Central memory CD8-positive, alpha-beta T cell (primary cell): ENCODE measurements at places on chromosomes 4 and X.

- no peak overlapping the region for H3K4me3 ChIP-seq
- peaks cover 71% of the 10 kb centered on the region for H3K4me1 ChIP-seq
- no peak for DNase-seq
Measured at GRCh38 chr4:83096397-83096796, 18.1 kb downstream of the PLAC8 start.

DNA sequence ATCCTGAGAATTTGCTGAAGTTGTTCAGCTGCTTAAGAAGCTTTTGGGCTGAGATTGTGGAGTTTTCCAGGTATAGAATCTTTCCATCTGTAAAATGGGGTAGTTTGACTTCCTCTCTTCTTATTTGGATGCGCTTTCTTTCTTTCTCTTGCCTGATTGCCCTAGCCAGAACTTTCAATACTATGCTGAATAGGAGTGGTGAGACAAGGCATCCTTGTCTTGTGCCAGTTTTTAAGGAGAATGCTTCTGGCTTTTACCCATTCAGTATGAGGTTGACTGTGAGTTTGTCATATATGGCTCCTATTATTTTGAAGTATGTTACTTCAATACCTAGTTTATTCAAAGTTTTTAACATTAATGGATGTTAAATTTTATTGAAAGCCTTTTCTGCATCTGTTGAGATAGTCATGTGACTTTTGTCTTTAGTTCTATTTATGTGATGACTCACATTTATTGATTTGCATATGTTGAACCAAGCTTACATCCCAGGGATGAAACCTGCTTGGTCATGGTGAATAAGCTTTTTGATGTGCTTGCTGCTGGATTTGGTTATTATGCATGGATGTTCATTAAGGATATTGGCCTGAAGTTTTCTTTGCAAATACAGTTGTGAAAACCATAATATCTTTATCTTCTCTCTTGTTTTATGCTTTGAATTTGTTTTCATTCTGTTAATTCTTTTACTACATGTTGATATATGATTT, 573.8 kb upstream of the NDST4 start:
- no peaks in the 10 kb centered on the region for H3K4me1 ChIP-seq
- no peak for DNase-seq
- no peaks in the 10 kb centered on the region for H3K27me3 ChIP-seq

DNA sequence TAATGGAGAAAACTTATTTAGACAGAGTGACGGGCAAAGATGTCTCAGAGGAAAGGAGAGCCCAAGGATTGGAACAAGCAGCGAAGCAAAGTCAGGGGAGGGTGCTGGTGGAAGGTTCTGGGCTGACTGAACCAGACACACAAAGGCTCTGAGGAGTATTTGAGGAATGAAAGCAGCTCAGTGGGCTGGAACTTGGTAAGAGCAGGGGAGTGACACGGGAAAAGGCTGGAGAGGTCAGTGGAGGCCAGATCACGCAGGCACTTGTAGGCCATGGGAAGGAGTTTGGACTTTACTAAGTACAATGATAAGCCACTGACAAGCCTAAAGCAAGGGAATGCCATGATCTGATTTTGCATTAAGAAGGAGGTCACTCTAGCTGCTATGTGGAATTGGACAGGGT, 71.4 kb downstream of the TSC22D3 start:
- no peak overlapping the region for H3K4me3 ChIP-seq
- DNase-seq, result no peak
- no peaks in the 10 kb centered on the region for H3K36me3 ChIP-seq
- no peak overlapping the region for H3K27ac ChIP-seq

DNA sequence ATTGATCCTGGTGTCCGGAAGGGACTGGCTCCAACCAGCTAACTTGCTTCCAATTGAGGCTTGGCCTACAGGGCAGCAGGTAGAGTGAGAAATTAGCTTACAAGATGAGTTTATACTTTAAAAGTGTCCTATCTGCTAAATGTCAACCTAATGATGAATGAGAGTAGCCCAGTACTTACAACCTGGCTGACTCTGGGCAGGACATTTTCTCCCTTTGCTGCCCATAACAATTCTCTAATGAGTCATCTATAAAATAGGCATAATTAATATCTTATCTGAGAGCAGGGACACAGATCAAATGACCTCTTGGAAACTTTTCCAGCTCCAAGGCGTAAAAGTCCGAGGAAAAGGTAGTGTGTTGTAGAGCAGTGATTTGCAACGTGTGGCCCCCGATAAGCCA, 398.4 kb upstream of the BOD1L1 start:
- H3K4me3 ChIP-seq, result no peak overlapping the region
- H3K27me3 ChIP-seq, result no peaks in the 10 kb centered on the region
- no peak overlapping the region for H3K27ac ChIP-seq
- no peaks in the 10 kb centered on the region for H3K4me1 ChIP-seq
- no peaks in the 10 kb centered on the region for H3K36me3 ChIP-seq
- no peak for DNase-seq

DNA sequence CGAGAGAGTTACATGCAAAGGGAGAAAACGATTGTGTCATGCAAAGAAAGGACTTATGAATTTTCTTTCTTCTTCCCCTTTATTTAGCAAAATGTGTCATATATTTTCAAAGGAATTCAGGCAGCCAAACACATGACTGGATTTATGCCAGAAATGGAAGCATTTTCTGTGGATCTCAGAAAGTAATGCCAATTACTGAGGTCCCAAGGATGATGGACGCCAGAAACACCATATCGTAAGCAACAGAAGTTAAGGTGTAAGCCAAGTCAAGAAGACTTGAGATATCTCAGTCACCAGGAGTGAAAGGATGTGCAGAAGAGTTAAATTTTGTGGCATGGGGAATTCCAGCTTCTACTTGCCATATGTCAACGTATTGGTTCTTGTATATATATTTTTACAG, 255.1 kb downstream of the GBA3 start:
- H3K36me3 ChIP-seq, result peaks cover 3% of the 10 kb centered on the region
- no peaks in the 10 kb centered on the region for H3K27me3 ChIP-seq
- H3K27ac ChIP-seq, result no peak overlapping the region

GRCh38 chr4:146029147-146029546, 90.5 kb upstream of the ZNF827 start:
- H3K36me3 ChIP-seq, result no peaks in the 10 kb centered on the region
- no peak overlapping the region for H3K27ac ChIP-seq
- DNase-seq, result no peak
- peaks cover 74% of the 10 kb centered on the region for H3K27me3 ChIP-seq

DNA sequence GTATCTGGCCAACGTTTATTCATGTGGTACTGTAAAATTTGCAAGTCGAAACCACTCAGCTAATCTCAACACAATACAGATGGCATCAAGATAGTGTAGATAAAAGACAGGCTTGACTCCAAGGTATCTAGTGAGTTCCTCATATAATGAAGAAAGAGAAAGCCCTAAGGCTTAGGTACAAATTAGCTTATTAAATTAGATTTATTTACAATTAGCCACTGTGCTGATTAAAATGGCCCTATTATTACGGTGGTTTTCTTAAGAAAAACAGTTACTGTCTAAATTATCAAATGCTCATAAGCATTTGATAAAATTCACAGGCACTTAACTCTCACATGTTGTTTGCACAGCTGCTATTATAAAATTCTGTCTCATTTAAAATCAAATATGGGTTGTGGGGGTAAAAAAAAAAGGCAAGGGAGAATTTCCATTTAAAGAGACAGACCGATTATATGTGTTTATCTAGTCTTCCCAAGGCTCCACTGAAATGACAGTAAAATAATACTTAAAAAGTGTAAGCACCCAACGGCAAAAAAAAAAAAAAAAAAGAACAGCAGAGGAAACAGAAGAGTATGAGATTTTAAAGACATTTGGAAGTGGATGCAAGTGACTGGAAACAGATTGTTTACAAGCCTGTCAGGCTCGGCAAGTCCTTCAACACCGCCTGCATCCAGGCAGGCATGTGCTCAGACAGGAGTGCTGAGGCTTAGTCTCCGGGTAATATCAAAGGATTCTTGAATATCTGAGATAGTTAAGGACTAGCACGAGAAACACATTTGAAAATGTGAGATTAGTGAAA, 55.1 kb downstream of the FAM13A start:
- H3K4me1 ChIP-seq, result no peaks in the 10 kb centered on the region
- DNase-seq, result no peak
- H3K27ac ChIP-seq, result peak overlapping the region; percentile 50
- peaks cover 24% of the 10 kb centered on the region for H3K27me3 ChIP-seq
- H3K4me3 ChIP-seq, result no peak overlapping the region

DNA sequence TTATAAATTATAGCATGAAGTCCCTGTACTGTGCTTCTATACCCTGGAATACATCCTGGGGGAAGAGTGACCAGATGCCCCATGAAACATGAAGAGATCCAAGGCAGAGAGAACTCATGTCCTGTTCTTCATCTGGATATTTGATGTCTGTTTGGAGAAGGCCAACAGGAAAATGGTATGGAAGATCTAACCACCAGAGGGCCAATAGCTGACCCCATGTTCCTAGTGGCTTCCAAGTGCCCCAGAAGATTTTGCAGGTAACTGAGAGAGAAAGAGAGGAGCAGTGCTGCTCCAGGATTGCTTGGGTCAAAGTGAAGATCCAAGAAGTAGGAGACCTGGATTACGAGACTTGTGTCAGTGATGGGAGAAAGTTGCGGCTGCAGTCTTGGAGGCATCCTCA, 90.2 kb upstream of the TSPAN5 start:
- peaks cover 6% of the 10 kb centered on the region for H3K4me1 ChIP-seq
- no peak overlapping the region for H3K4me3 ChIP-seq
- H3K27me3 ChIP-seq, result no peaks in the 10 kb centered on the region
- no peaks in the 10 kb centered on the region for H3K36me3 ChIP-seq
- DNase-seq, result no peak

GRCh38 chrX:121307449-121307848, 260.0 kb downstream of the GLUD2 start:
- no peaks in the 10 kb centered on the region for H3K27me3 ChIP-seq
- no peaks in the 10 kb centered on the region for H3K4me1 ChIP-seq

DNA sequence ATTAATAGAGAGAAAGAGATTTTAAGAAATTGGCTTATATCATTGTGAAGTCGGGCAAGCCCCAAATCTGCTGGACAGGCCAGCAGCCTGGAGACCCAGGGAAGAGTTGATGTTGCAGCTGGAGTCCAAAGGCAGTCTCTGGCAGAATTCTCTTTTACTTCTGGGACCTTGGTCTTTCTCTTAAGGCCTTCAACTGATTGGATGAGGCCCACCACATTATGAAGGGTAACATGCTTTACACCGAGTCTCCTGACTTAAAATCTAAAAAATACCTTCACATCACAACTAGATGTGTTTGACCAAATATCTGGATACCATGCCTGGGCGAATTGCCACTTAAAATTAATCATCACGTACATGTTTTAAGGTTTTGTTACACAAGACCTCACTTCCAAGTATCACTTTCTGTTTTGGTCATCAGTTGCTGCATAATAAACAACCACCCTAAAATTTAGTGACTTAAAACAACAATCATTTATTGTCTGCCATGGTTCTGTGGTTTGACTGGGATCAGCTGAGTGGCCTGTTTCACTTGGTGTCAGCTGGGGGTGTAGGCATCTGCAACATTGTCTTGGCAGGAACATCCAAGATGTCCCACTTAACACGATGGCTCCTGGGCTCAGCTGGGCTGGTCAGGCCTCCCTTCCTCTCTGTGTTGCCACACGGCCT, 3.4 kb downstream of the CD38 start:
- H3K36me3 ChIP-seq, result peaks cover 7% of the 10 kb centered on the region
- peaks cover 36% of the 10 kb centered on the region for H3K4me1 ChIP-seq
- no peak for DNase-seq
- H3K27ac ChIP-seq, result peak overlapping the region; percentile 39
- peaks cover 26% of the 10 kb centered on the region for H3K27me3 ChIP-seq

DNA sequence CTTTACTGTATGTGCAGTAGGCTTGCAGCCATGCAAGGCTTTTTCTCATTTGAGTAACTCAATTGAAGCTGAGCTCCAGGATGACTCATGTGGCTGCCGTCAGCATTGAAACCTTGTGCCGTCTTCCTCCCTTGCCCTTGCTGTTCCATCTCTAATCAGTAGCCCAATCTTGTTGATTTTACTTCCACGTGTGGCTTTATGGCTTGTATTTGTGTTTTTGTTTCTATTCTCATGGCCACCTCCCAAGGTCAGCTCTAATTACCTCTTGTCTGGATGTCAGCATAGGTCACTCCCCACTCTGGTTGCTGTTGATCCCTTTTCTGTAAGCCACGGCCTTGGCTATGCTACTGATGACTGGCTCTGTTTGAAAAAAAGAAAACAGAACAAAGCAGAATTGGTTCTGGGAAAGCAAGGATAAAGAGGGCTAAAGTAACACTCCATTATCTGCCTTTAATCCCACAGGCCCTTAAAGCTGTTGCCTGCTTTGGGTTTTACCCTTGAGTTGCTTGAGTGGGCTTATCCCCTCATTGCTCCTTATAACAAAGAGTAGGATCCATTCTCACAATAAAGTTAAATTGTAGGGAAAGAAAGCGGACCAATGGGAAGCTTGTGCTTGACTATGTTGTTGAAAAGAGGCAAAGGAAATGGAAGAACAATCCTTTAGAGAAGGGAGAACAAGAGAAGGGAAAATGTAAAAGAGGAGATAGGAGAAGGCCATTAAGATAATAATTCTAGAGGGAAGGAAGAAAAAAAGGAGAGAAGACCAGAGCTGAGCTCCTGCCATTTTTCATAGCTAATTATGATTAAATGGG, 173.9 kb upstream of the PGRMC2 start:
- H3K36me3 ChIP-seq, result no peaks in the 10 kb centered on the region
- no peak overlapping the region for H3K4me3 ChIP-seq
- H3K27ac ChIP-seq, result no peak overlapping the region
- H3K27me3 ChIP-seq, result no peaks in the 10 kb centered on the region

DNA sequence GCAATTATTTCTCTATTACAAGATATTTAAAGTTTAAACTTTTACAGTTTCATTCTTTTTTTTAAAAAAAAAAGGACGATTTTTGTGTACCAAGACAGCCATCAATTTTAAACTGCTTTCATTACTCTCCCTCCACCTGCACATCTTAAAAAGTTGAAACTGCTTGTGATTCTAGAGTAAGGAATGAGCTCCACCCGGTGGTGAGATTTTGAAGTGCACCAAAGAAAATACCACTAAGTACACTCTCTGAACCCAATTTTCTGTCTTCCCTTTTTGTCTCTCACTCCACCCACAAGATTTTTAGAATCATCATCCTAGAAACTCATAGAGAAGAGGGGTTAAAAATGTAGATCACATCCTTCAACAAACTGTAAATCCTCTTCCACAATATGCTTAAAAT, 91.3 kb upstream of the WDR44 start:
- no peak overlapping the region for H3K27ac ChIP-seq
- no peaks in the 10 kb centered on the region for H3K4me1 ChIP-seq
- no peaks in the 10 kb centered on the region for H3K27me3 ChIP-seq
- H3K36me3 ChIP-seq, result peaks cover 1% of the 10 kb centered on the region
- H3K4me3 ChIP-seq, result no peak overlapping the region

DNA sequence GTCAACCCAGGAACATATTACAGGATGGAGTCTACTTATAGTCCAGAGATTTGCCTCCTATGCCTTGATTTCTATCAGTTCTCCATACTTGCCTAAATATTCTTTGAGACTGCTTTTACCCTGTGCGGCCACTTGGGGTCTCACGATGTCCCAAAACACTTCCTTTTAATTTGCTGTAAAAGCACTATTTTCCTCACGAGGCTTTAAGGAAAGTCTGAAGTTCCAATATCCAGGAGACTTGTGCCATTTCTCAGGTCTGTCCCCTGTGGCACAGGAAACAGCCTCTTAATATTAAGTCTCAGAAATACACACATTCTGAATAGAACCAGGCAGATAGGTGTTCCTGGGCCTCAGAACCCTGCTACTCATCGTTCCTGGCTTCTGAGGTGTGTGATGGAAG, 142.9 kb downstream of the TMEM164 start:
- no peaks in the 10 kb centered on the region for H3K27me3 ChIP-seq
- H3K36me3 ChIP-seq, result peaks cover 8% of the 10 kb centered on the region
- H3K27ac ChIP-seq, result no peak overlapping the region
- H3K4me3 ChIP-seq, result no peak overlapping the region
